ENCODE measurements at places on chromosomes 16 and 17. TPM values are rescaled to one million over a fixed set of nuclear protein-coding genes. Genes with fewer than 3 reads are reported as not detected.

DNA sequence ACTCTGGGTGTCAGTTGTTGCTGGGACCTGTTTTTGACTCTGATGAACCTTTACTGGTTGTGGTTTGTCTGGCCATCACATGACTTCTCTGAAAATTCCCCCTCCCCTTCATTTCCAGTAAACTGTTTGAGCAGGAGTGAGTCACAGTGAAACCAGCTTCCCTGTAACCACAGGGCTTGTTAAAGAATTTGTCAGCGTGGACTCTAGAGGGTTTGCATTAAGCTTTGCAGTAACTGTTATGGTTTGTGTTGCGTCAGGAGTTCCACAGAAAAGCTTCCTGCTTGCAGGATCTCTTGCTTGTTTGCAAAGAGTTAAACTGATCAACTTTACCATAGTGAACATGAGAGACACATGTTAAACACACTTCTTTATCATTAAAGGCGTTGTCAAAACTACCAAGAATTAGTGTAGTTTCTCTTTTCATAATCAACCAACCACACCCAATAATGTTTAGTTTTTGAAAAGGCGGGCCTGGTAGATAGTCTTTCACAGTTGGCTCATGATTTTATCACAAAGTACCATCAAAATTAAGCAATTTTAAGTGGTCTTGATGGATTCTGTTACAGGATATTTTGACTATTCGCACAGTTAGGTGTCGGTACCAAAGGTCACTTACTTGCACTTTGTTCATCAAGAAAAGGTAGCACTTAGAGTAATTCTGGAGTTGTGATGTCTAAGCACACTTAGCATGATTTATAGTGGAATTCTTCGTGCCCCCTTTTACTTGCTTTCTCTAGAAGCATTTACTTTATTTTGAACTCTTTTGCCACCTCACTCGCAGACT lies 79.3 kb downstream of the VMP1 start:
- peak; percentile 78 for DNase-seq
- H3K4me1 ChIP-seq = peaks cover 57% of the 10 kb centered on the region
- peak overlapping the region; percentile 84 for H3K27ac ChIP-seq
- no peaks in the 10 kb centered on the region for H3K27me3 ChIP-seq
- H3K36me3 ChIP-seq = no peaks in the 10 kb centered on the region
- H3K4me3 ChIP-seq = no peak overlapping the region

The SPATA22 gene
- total RNA-seq = not detected

The RMI2 gene
- 1.3 TPM for total RNA-seq

DNA sequence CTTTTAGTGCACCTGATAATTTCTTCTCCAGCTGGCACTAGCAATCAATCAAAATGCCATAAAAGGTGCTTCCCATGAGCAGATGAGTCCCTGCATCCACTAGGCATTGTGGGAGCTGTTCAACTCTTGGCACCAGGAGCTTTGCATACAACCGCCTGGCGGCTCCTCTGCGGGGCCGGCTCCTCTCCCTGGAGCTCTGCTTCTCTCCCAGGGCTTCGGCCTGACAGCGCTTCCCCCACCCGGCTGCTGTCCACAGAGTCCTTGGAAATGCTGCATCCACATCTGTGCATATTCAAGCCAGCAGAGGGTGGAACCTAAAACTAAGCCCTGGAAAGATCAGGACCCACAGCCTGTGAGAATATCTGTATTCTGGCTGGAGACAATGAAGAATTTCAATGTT lies 62.9 kb downstream of the LMF1 start:
- no peaks in the 10 kb centered on the region for H3K27me3 ChIP-seq
- no peak overlapping the region for H3K27ac ChIP-seq
- DNase-seq = no peak
- H3K36me3 ChIP-seq = peaks cover 2% of the 10 kb centered on the region
- peaks cover 10% of the 10 kb centered on the region for H3K4me1 ChIP-seq

DNA sequence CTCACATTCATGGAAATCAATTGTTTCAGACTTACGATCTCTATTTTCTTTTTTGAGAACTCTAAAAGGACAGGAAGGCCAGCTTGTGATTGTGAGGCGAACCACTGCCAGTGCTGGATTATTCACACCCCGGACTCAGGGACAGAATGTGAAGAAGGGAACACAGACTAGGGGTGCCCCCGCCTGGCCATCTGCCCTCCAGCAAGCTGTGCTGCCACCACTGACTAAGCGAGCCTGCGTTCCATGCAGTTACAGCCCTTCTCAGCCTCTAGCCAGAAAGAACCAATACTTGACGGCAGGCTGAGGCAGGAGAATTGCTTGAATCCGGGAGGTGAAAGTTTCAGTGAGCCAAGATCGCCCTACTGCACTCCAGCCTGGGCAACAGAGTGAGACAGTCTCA lies 2.8 kb downstream of the HAGH start:
- H3K36me3 ChIP-seq = no peaks in the 10 kb centered on the region
- no peak overlapping the region for H3K4me3 ChIP-seq
- DNase-seq = peak; percentile 46
- H3K27me3 ChIP-seq = no peaks in the 10 kb centered on the region

DNA sequence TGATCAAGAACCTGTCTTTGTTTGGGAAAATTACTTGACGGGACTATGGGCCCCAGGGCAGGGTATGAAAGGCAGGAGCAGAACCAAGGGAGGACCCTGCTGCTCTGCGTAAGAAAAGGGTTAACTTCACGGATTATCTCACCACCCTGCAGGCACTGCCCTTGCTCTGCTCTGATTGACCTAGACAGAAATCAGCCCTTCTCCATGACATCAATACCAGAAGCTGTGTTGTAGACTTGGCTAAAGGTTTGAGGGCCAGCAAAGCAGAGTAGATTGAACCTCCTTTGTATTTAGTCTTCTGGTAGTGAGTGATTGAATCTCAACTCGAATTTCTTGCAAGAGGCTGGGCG lies 52.9 kb upstream of the ETV4 start:
- no peak for DNase-seq
- H3K36me3 ChIP-seq = no peaks in the 10 kb centered on the region
- H3K27me3 ChIP-seq = no peaks in the 10 kb centered on the region
- no peak overlapping the region for H3K4me3 ChIP-seq
- no peak overlapping the region for H3K27ac ChIP-seq
- no peaks in the 10 kb centered on the region for H3K4me1 ChIP-seq

DNA sequence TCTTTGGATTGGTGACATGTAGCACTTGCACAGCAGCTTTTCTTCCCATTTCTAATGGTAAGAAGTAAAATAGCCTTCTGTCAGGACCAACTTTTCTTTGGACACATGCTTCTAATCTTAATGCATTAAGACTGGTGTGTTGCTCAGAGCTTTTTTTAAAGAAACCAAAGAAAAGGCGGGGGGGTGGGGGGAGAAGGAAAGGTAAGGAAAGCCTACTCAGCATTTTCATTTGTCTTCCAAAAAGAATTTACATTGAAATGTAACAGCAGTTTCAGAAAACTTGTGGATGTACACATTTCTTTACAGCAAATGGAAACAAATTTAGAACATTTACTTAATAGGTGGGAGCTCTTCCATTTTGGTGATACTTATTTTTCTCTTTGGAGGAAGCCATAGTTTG lies 49.6 kb downstream of the NLK start:
- H3K27me3 ChIP-seq = no peaks in the 10 kb centered on the region
- H3K4me1 ChIP-seq = peaks cover 35% of the 10 kb centered on the region
- H3K36me3 ChIP-seq = no peaks in the 10 kb centered on the region
- H3K27ac ChIP-seq = no peak overlapping the region
- no peak for DNase-seq
- no peak overlapping the region for H3K4me3 ChIP-seq

DNA sequence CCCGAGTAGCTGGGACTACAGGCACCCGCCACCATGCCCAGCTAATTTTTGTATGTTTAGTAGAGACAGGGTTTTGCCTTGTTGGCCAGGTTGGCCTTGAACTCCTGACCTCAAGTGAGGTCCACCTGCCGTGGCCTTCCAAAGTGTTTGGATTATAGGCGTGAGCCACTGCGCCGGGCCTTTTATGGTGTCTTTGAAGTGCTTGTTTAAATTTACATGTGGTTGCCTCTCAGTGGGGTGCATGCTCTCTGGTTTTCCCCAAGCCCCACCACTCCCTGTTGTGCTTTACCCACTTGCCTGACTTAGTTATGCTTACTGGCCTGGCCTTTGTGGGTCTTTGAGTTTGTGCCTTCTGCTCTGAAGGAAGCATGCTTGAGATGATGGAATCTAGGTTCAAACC lies 132.0 kb downstream of the PRKCB start:
- H3K4me3 ChIP-seq = no peak overlapping the region
- no peak for DNase-seq
- H3K27me3 ChIP-seq = no peaks in the 10 kb centered on the region
- no peak overlapping the region for H3K27ac ChIP-seq
- H3K36me3 ChIP-seq = no peaks in the 10 kb centered on the region
- H3K4me1 ChIP-seq = no peaks in the 10 kb centered on the region

The UTS2R gene
- not detected for total RNA-seq

DNA sequence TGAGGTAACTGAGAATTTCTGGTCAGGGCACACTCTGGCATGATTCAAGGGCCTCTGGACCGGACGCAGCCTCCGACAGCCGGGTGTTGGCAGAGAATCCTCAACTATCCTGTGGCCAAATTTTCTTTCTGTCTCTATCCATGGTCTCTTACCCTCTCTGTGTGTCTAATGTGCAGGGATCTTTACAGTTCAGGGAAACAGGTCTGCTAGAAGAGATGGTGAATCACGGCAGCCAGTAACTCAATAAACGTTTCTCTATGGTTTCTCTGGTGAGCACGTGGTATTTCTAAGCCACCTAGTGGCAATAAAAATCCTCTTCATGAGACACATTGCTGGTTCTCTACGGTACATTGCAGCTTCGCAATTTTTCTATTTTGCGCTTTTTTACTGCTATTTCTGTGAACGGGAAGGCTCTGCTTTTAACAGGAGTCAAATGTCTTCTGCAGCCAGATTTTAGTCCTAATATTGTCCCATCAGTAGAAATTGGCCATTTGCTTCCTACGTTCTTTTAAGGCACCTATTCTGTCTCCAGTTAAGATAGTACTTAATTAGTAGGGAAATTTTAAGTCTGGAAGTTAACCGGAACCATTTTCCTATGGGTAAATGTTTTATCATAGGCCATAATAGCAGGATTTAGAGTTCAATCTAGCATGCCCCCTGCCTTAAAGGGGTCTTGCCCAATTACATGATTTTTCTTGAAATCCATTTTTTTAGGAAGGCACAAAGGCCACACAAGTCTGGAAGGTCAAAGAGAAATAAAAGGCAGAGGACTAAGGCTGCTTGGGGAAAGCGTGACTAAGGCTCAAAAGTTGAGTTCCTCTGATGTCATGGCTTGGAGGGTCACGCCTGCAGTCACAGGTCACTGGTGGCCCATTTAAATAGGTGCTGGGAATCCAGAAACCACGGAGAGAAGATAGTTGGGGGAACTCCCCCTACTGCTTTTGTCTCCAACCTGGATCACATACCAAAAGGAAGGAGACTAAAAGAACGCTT lies 31.5 kb downstream of the QPRT start:
- no peaks in the 10 kb centered on the region for H3K36me3 ChIP-seq
- no peaks in the 10 kb centered on the region for H3K27me3 ChIP-seq
- H3K4me3 ChIP-seq = no peak overlapping the region
- H3K27ac ChIP-seq = no peak overlapping the region

GRCh38 chr16:85360323-85361277 lies 248.3 kb upstream of the CIBAR2 start:
- DNase-seq = peak; percentile 89
- H3K27me3 ChIP-seq = no peaks in the 10 kb centered on the region
- H3K4me3 ChIP-seq = no peak overlapping the region
- peak overlapping the region; percentile 92 for H3K27ac ChIP-seq
- no peaks in the 10 kb centered on the region for H3K36me3 ChIP-seq

- H3K4me3 ChIP-seq = no peak overlapping the region
- no peaks in the 10 kb centered on the region for H3K36me3 ChIP-seq
- no peak overlapping the region for H3K27ac ChIP-seq
Observed at GRCh38 chr16:86679490-86679889, 101.1 kb downstream of the FOXL1 start.
